ENCODE measurements at places on chromosomes 1 and 21.

- no peak for DNase-seq
These were observed 1401.4 kb upstream of the PRMT6 start for GRCh38 chr1:105655032-105655431.

GRCh38 chr1:155960081-155960745 lies 18.1 kb downstream of the ARHGEF2 start:
- DNase-seq, result no peak

GRCh38 chr1:243598433-243598832 lies 251.6 kb downstream of the AKT3 start:
- peak; percentile 91 for DNase-seq

GRCh38 chr1:49208712-49209111 lies 432.0 kb upstream of the BEND5 start:
- DNase-seq, result no peak

DNA sequence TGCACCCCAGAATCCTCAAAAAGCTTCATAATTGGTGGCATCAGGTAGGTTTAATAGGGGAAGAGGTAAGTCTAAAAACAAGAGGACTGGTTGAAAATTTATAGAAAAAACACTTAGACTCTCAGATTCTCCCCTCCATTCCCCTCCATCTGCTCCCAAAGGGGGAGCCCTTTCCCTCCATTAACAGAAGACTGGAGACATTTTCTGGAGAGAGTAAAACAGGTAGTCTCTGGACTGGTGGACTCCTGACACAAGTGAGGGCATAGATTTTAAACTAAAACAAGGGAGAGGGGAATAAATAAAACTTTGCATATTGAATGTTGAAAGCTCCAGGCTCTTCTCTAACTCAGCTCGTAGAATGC lies 54.0 kb upstream of the IPO9 start:
- DNase-seq, result no peak

- no peak for DNase-seq
These were observed 205.1 kb upstream of the EDN2 start for GRCh38 chr1:41689558-41689981.

- DNase-seq, result no peak
These were observed 86.2 kb downstream of the ATG4C start for GRCh38 chr1:62870148-62870547.

DNA sequence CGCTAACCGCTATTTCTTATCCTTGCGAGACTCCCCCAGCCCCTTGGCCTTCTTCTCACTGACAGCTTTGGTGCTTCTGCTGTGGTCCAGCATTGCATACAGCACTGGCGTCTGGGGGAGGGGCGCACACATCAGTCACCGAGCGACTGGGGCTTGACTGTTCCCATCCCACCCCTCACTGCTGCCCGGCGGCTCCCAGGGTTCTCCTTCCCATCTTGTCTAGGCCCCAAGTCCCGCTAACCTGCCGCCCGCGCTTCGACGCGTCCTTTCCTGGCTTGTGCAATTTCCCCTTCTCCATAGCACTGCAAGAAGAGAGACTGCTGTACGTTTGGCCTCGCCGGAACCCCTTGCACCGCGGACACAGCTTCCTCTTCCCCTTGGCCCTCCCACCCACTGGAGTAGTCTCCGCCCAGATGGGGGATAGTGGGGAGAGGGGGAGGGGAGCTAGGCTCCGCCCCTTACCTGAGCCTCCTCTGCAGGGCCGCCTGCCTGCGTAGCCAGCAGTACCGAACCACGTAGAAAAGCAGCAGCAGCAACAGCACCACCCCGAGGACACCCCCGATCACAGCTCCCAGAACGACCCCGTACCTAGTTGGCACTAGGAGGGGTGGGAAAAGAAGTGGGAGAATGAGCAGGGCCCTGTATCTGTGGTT lies 3.8 kb downstream of the MPZ start:
- no peak for DNase-seq

- DNase-seq, result peak; percentile 68
These were observed 63.6 kb upstream of the ERRFI1 start for GRCh38 chr1:8089535-8090228.

- no peak for DNase-seq
These were observed 151.6 kb downstream of the DISC1 start for GRCh38 chr1:231778009-231778719.

DNA sequence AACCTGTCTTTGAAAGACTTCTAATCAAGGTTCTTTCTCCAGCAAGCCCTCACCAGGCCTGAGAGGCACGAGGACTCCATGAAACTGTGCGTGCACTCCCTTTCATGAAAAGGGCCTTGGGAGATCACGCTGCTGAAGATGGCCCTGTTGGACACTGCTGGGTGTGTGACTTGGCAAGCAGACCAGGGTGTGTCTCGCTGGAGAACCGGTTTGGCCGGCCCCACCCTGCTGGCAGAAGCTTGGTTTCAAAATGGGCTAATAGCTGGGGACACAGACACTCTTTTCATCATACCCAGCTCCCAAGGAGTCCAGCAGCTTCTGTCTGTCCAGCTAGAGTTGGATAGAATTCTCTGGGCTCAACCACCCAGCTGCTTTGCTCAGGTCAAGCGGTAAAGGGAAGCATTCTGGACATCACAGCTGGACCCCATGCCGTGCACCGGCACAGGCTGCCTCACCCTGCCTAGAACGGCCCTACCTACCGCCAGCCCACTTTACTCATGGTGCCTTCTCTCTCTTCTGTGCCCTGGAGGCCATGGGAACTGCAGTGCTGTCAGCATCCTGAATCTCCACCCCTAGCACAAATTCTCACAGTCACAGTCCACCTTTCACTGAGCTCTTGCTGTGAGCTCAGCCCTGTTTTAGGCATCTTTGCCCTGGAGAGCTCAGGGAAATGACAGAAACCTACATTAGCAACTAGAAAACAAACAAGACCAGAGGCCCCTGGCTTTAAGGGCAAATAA lies 24.6 kb downstream of the PKP1 start:
- DNase-seq, result no peak

GRCh38 chr1:244709076-244709475 lies 56.1 kb downstream of the DESI2 start:
- DNase-seq, result no peak

DNA sequence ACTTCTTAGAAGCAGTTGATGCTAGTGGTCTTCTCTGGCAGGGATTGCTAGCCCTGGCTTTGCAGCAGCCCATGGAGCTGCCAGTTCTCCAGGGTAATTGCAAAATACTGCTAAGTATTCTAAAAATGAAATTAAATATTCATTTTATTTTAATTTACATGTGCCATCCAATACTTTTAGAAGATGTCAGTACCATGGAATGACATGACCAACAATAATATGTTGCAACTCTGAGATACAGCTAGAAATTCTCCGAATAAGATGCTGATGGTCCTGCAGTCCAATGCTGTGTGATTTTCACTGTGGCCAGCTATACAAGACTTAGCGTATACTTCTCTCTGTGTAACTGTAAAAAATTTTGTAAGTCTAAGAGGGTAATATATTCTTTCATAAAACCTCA lies 20.0 kb upstream of the WARS2 start:
- no peak for DNase-seq

GRCh38 chr1:67590329-67590728 lies 94.7 kb upstream of the GADD45A start:
- DNase-seq, result no peak

- no peak for DNase-seq
These were observed 1.4 kb downstream of the SLC2A7 start for GRCh38 chr1:9024837-9025236.

DNA sequence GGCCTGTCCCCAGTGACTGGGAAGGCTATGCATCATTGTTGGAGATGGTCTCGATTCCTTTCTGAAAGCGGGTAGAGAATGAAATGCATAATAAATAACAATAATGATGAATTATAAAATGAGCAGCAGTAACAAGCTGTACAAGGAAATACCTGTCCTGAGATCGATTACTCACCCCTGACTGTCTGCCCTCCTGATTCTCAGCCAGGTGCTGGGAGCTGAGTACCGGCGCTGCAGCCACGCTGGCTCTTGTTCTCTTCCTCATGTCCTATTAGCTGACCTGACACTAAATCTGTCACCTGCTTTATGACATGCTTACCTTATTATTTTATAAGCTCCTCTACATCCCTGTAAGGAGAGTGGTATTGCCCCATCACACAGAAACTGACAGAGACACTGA lies 3.4 kb downstream of the AGPAT3 start:
- DNase-seq, result no peak
